Activated CD8-positive, alpha-beta memory T cell treated with anti-CD3 and anti-CD28 coated beads, Interleukin-2, amount 10 ng/mL, durations not matched to agents 7 days and 5 days (primary cell): ENCODE measurements at places on chromosomes 7 and 10. TPM values are rescaled to one million over a fixed set of nuclear protein-coding genes. Genes with fewer than 3 reads are reported as not detected.

HILPDA gene
- 24.0 TPM for total RNA-seq

TRIL gene
- total RNA-seq, result not detected

AHR gene
- 23.8 TPM for total RNA-seq

AKR1C4 gene
- total RNA-seq, result not detected

VWC2 gene
- not detected for total RNA-seq

FGL2 gene
- total RNA-seq, result 9.9 TPM

MACC1 gene
- total RNA-seq, result 1.5 TPM

MPP7 gene
- total RNA-seq, result 1.4 TPM

VPS37D gene
- total RNA-seq, result not detected

CLRN3 gene
- total RNA-seq, result not detected

CFAP46 gene
- not detected for total RNA-seq

PTN gene
- total RNA-seq, result not detected

- H3K36me3 ChIP-seq, result no peaks in the 10 kb centered on the region
- DNase-seq, result no peak
- H3K27me3 ChIP-seq, result peaks cover 21% of the 10 kb centered on the region
- no peak overlapping the region for H3K27ac ChIP-seq
- H3K4me1 ChIP-seq, result no peaks in the 10 kb centered on the region
These were observed 30.0 kb upstream of the TRIL start for GRCh38 chr7:28988091-28988490.

GRCh38 chr7:87926581-87927461 lies 7.2 kb upstream of the ADAM22 start:
- H3K4me3 ChIP-seq, result no peak overlapping the region
- no peak overlapping the region for H3K27ac ChIP-seq
- H3K36me3 ChIP-seq, result no peaks in the 10 kb centered on the region
- DNase-seq, result peak; percentile 46

DNA sequence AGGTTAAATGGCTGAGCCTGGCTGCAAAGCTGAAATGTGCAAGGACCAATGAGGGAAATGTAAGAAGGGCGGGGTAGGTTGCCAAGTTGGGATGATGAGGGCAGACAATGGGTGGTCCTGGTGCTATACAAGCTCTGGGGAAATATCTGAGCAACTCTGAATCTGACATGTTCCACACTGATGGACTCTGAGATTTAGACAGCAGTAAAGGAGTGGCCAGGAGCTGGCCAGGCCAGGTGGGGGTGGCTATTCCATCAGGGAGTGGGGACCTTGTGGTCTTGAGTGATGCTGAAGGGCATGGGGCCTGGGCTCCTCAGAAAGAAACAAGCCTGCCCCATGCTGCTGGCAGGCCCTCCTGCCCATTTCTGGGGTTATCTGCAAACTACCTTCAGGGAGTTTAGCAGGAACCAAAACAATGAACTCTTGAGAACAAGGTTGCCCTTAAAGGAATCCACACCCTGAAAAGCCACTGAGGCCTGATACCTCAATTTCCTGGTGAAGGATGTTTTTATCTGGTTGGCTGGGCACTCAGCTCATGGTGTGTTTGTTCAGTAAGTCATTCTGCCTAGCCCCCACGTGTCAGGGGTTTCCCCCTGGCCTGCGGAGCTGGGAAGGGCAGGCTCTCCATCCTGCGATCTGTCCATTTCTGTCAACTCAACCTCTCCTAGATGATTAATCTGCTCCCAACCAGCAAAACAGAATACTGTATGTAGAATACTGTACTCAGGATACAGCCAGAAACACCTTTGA lies 143.3 kb upstream of the TNS3 start:
- H3K4me1 ChIP-seq, result no peaks in the 10 kb centered on the region
- no peaks in the 10 kb centered on the region for H3K36me3 ChIP-seq
- DNase-seq, result no peak
- H3K27me3 ChIP-seq, result peaks cover 2% of the 10 kb centered on the region
- no peak overlapping the region for H3K4me3 ChIP-seq

GRCh38 chr7:131459256-131459655 lies 97.2 kb downstream of the PODXL start:
- H3K4me1 ChIP-seq, result no peaks in the 10 kb centered on the region
- H3K4me3 ChIP-seq, result no peak overlapping the region

GRCh38 chr10:4685904-4686643 lies 139.9 kb upstream of the AKR1E2 start:
- no peaks in the 10 kb centered on the region for H3K4me1 ChIP-seq
- DNase-seq, result no peak
- H3K27me3 ChIP-seq, result peaks cover 17% of the 10 kb centered on the region
- no peak overlapping the region for H3K27ac ChIP-seq
- H3K4me3 ChIP-seq, result no peak overlapping the region
- H3K36me3 ChIP-seq, result no peaks in the 10 kb centered on the region

DNA sequence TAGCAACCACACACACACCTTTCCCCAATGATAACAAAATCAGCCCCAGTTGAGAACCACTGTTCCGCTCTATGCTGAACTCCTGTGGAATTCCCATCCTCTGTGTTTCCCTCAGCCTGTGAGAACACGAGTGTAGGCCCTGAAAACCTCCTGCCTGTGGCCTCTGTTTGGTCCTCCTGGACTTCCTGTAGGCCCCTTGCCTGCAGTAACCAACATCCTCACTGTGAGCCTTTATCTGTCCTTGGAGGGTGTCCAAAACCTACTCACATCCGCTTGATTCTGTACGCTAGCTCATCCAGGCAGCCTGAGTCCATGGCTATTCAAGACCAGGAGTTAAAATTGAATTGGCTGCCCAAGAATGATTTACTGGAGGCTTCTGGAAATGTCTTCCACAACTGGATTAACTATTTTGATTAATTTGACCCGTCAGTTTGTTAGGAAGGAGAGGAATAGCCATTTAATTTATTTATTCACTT lies 149.8 kb downstream of the AKR1D1 start:
- H3K4me3 ChIP-seq, result no peak overlapping the region
- peaks cover 3% of the 10 kb centered on the region for H3K27me3 ChIP-seq
- no peaks in the 10 kb centered on the region for H3K4me1 ChIP-seq

DNA sequence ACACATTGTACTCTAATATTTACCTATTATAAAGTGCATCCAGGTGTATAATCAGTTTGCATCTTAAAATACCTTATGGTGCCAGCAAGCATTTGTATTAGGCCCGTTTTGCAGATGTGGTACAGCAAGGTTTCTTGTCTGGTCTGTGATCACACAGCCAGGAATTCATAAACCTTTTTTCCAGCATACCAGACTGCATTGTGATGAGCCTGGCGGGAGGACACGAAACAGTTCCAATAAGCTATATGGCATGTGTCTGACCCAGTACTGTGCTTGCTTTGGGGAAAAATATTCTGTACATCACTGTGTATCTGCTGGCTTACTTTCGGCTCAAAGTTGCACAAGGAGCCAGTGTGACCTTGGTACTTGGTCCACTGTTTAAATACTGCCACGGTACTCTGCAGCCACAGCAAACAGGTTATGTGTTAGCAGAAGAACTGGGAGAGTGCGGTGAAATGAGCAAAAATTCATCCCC lies 36.3 kb downstream of the CHN2 start:
- no peaks in the 10 kb centered on the region for H3K27me3 ChIP-seq
- DNase-seq, result no peak
- H3K4me3 ChIP-seq, result no peak overlapping the region
- H3K36me3 ChIP-seq, result peaks cover 4% of the 10 kb centered on the region
- H3K27ac ChIP-seq, result no peak overlapping the region
- peaks cover 15% of the 10 kb centered on the region for H3K4me1 ChIP-seq

GRCh38 chr7:381211-382042 lies 91.5 kb downstream of the FOXL3 start:
- no peak overlapping the region for H3K4me3 ChIP-seq
- peaks cover 4% of the 10 kb centered on the region for H3K36me3 ChIP-seq
- peaks cover 14% of the 10 kb centered on the region for H3K4me1 ChIP-seq
- peaks cover 15% of the 10 kb centered on the region for H3K27me3 ChIP-seq
- no peak overlapping the region for H3K27ac ChIP-seq
- DNase-seq, result no peak

- H3K36me3 ChIP-seq, result no peaks in the 10 kb centered on the region
- H3K4me3 ChIP-seq, result no peak overlapping the region
- no peak overlapping the region for H3K27ac ChIP-seq
- no peak for DNase-seq
These were observed 776.1 kb downstream of the MAGI2 start for GRCh38 chr7:78677391-78677790.

DNA sequence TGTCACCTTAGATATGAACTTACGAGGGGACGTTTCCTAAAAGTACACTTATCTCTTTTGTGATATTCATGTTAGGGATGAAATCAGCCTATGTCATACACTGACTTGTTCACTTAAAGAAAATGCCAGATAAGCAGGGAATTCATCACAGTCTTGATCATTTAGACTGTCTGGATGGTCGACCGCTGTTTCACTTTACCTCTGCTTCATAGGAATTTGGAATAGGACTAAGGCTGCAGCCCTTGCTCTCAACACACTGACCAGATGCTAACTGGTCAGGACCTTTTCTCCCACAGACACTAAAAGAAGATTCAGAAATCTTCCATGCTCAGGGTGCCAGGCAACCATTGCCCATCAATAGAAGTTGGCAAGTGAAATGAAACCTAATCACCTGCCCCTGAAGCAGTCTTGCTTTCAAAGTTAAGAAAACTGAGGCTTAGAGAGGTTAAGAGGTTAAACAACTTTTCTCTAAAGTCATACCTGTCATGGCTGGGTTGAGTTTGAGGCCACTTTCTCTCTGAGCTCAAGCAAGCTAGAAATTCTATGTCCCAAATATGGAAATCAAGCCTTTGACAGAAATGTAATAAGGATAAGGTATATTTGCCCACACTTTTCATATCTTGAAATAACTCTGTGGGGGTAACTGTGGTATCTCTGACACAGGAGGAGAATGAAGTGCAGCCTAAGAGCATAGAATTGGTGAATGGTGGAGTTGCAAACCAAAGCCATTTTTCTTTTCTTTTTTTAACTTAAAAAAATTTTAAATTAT lies 77.1 kb downstream of the MAP3K8 start:
- no peak for DNase-seq
- peaks cover 3% of the 10 kb centered on the region for H3K36me3 ChIP-seq
- H3K4me3 ChIP-seq, result no peak overlapping the region
- H3K4me1 ChIP-seq, result peaks cover 31% of the 10 kb centered on the region
- H3K27me3 ChIP-seq, result no peaks in the 10 kb centered on the region

DNA sequence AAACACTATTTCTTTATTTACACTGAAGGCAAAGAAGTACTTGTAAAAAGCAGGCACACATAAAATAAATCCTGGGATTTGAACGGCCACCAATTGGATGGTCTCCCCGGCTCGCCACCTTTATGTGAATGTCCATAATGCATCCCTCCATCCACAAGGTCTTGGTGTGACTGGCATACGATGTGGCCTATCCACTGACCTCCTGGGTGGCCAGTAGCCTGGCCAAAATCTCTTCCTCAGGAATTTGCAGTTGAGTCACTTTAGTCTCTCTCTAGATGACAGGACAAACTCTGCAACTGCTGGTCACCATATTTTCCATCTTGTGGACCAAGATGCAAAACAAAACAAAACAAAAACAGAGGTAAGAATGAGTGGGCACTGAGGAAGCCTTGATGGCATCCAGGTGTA lies 39.1 kb downstream of the CDK1 start:
- H3K4me3 ChIP-seq, result no peak overlapping the region
- peaks cover 7% of the 10 kb centered on the region for H3K27me3 ChIP-seq
- H3K4me1 ChIP-seq, result peaks cover 5% of the 10 kb centered on the region
- DNase-seq, result no peak
- no peak overlapping the region for H3K27ac ChIP-seq

DNA sequence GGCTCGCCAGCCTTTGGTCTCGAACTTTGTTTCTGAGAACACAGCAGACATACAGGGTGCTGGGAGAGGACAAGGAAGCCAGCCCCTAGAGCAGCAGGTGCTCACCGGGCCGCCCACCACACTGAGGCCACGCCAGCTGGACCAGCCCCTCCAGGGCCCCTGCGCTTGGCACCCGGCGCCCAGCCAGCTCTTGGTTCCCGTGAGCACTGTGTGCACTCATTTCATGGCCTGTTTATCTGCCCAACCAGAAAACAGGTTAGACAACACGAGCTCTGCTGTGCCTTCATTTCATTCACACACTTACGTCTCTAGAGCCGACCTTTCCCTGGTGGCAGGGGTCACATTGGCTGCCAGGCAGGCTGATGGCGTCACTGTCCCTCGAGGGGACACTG lies 104.0 kb downstream of the CYTH3 start:
- no peak overlapping the region for H3K4me3 ChIP-seq
- no peaks in the 10 kb centered on the region for H3K4me1 ChIP-seq
- no peaks in the 10 kb centered on the region for H3K27me3 ChIP-seq

DNA sequence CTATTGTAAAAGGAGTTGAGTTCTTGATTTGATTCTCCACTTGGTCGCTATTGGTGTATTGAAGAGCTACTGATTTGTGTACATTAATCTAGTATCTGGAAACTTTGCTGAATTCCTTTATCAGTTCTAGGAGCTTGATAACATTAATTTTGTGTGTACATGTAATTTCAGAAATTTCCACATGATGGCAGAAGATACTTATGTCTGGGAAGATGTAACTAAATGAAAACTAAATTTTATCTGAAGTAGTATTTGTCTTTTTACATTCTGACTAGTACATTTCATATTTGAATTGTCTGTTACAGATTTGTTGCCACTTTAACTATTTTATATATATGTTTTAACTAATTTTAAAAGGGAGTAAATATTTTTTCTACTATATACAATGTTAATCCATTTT lies 27.6 kb downstream of the SDHAF3 start:
- peaks cover 22% of the 10 kb centered on the region for H3K36me3 ChIP-seq
- no peaks in the 10 kb centered on the region for H3K4me1 ChIP-seq
- H3K27ac ChIP-seq, result no peak overlapping the region

DNA sequence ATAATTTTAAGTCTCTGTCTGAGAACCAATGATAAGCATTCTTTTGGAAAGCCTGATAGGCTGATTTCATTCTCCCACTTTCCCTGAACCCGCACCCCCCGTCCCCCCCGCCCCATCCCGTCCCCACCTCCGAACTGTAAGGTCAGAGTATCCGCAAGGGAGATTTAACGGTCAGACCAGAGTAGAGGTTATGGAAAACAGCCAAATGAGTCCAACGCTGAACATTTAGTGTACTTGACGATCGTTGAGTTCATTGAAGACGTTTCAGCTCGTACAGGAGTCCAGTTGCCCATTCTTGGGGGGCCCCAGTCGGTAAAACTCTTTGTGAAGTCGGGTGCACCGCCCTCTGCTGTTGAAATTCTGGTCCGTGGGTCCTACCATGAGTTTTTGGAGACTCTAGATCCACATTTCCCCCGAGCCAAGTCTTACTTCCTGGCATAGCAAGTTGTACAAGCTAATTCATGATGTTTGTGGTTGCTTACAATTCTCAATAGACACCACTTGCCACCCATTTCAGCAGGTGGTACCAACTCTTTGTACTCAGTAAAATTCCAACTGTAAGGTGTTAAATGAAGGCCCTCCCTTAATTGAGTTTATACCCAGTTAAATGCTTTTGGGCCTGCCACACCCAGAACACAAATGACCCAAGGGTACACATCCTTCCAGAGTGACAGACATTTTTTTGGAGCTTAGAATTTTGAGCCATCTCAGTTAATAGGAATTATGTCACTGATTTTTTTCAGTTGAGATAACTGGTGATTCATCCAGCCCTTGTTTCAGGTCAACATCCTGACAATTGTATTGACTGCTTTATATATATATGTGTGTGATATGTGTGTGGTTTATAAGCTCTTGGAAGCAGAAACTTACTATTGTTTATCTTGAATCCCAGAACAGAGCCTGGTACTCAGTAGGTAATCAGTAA lies 1.2 kb downstream of the MARCHF5 start:
- peak overlapping the region; percentile 88 for H3K4me3 ChIP-seq
- H3K27me3 ChIP-seq, result no peaks in the 10 kb centered on the region
- peak; percentile 80 for DNase-seq
